Fibroblast of skin of abdomen (primary cell): ENCODE measurements at places on chromosomes 7 and 10.

DNA sequence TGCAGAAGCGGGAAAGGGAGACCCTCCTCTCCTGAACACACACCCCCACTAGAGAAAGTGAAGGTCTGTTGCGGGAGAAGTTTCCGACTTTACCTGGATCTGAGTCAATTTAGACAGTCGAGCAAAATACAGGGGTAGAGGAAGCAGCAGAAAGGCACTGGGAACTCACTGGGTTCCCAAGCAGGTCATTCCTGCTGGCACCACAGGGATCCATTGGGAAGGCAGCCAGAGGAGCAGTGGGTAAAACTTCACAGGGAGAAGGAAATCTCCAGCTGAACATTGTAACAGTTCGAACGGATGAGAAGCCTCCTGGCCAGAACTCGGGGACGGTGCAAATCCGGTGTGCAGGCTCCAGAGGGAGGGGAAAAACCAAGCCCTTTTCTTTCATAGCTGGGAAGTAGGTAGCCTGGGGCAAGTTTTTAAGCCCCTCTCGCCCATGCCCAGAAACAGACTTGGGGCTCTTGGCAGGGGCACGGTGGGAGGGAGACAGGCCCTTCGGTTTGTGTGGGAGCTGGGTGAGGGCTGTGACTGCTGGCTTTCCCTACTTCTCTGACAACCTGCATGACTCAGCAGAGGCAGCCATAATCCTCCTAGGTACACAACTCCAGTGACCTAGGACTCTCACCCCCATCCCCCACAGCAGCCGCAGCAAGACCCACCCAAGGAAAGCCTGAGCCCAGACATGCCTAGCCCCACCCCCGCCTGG lies 51.9 kb downstream of the DDC start:
- no peak for DNase-seq

GRCh38 chr7:96080027-96080426 lies 241.9 kb downstream of the SLC25A13 start:
- no peak for DNase-seq

- no peak for DNase-seq
Observed at GRCh38 chr7:4270941-4271715, 411.0 kb upstream of the FOXK1 start.

- no peak for DNase-seq
Observed at GRCh38 chr10:114547514-114547913, 110.6 kb downstream of the ABLIM1 start.

GRCh38 chr10:16867556-16867955 lies 50.3 kb upstream of the RSU1 start:
- DNase-seq: peak; percentile 84

DNA sequence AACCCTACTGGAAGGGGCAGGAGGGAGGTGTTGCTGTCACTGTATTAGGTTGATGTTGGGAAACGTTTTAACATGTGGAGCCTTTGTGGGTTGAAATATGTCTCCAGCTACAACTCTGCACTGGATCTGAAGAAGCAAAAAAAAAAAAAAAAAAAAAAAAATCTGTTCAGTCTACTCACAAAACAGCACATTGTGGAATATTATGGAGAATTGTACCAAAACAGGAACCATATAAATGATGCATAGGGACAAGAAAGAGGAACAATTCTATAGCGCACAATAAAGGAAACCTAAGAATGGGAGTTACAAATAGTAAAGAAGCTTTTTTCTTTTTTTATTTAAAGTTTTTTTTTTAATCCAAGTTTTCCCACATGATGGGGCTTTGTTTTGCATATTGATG lies 63.8 kb downstream of the CCSER2 start:
- no peak for DNase-seq

DNA sequence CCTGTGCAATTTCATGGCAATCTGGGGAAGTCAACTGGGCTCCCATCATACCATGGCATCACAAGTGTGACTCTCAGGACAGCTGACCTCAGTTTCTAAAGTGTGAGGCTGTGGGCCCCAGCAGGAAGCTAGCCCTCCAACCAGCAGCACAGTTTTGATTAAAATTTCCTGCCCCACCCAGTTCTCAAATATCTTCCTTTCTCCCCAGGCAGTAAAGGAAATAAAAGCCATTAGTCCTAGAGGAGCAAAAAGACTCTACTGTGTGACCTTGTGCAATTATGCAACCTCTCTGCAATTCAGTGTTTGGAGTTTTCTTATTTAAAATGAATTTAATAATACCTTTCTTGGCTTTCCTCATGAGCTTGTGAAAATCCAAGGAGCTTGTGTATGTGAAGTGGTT lies 143.1 kb upstream of the CDCA7L start:
- no peak for DNase-seq

GRCh38 chr10:97087296-97087695 lies 98.5 kb downstream of the SLIT1 start:
- DNase-seq: no peak
